Fibroblast of lung (primary cell): ENCODE measurements at places on chromosomes 11 and 22. TPM values are rescaled to one million over a fixed set of nuclear protein-coding genes. Genes with fewer than 3 reads are reported as not detected.

Gene PDGFB
- total RNA-seq: under 0.01 TPM in 1 of 2 replicates, not detected in the other

Gene PGR
- 0.77 and 2.0 TPM in 2 replicates for total RNA-seq

Gene KRTAP5-11
- not detected in 2 replicates for total RNA-seq

Gene OR4A16
- total RNA-seq: not detected in 2 replicates

Gene SAA4
- not detected in 2 replicates for total RNA-seq
